ENCODE measurements at places on chromosomes 11 and 22.

- DNase-seq, result no peak
These were observed 168.2 kb downstream of the KIRREL3 start for GRCh38 chr11:126832387-126832786.

- no peak for DNase-seq
These were observed 48.8 kb downstream of the TRIM44 start for GRCh38 chr11:35711173-35711910.

DNA sequence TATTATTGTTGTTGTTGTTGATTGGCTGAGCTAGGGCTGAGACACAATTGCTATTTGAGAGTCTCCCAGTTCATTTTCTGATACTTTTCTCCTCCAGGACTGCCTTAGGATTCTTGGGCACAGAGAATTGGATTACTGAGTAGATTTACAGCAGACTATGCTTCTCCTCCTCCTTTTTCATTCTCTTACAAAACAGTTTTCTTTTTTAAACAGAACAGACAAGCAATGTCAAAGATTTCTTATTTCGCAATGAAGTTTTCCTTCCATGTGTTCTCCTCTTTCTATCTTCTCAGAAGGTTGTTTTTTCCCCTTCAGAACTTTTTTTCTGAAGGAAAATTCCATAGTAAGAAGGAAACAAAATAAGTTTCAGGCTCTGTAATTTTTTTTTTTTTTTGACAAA is 19.8 kb upstream of the TIMP3 start:
- DNase-seq, result no peak

DNA sequence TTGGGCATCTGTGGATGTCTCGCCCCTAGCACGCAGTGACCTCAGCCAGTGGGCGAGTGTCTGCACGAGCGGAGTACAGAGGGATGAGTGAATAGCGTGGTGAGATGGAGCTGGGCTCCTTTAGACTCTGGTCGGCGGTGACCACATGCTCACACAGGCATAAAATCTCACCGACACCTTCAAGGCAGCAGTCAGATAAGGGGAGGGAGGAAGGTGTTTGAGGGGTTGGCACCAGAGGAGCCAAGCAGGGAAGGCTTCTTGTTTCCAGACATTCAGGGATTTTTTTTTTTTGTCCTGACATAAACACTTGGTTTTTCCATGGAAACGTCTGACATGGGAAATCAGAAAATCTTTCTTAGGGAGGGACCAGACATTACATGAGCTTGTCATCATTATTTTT is 35.8 kb downstream of the GRIK4 start:
- DNase-seq, result no peak

GRCh38 chr22:29385748-29386147 is 2.6 kb downstream of the AP1B1 start:
- no peak for DNase-seq

GRCh38 chr11:20599221-20600019 is at the start of gene SLC6A5:
SLC6A5 (plus strand) TSS chr11:20599608; CDS start chr11:20599673, 65 bp downstream.
- DNase-seq, result no peak

- no peak for DNase-seq
These were observed 192.6 kb upstream of the NARS2 start for GRCh38 chr11:78767027-78767932.

GRCh38 chr11:102964867-102965266 is 9.3 kb upstream of the MMP13 start:
- no peak for DNase-seq

DNA sequence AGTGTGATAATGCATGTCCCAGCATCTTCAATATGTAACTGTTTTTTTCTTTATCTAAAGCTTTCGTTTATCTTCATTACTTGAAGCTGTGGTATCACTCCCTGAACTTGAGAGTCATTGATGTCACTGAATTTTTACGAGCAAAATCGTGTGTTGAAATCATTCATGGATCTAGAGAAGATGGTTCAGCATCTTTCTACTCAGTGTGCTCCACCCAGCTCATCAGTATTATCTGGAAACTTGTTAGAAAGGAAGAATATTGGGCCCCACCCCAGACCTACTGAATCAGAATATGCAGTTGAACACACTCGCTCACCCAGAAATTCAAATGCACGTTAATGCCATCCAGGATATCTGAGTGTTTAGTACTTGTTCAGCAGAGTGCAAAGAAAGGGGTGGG is 8.3 kb downstream of the CDON start:
- no peak for DNase-seq
